ENCODE measurements at places on chromosomes 5 and 9.

DNA sequence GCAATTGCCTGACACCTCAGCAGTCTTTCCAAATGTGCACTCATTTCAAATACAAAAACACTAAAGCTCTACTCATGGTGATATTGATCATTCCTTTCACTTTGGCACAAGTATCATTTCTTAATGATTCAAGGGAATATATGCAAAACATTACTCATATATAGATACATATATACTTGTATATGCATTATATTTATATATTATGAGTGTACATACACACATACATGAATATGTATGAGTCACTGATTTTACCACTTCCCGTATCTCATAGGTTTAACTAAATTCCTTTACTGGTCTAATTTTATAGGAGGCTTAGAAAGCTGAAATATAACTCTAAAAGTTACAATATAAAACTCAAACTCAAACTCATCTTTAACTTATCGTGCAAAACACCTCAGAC lies 156.5 kb downstream of the CDH9 start:
- no peak for DNase-seq

DNA sequence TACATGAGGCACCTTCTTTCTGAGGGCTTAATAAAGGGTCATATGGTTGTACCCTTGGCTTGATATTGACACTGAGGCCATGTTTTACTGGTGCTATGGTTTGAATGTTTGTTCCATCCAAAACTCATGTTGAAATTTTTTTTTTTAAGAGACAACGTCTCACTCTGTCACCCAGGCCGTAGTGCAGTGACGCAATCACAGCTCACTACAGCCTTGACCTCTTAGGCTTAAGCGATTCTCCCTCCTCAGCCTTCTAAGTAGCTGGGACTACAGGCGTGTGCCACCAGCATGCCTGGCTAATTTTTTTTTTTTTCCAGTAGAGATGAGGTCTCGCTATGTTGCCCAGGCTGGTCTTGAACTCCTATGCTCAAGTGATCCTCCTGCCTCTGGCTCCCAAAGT lies 20.9 kb downstream of the FAM151B start:
- no peak for DNase-seq

- no peak for DNase-seq
Measured at GRCh38 chr9:99677281-99677680, 144.4 kb upstream of the NR4A3 start.

DNA sequence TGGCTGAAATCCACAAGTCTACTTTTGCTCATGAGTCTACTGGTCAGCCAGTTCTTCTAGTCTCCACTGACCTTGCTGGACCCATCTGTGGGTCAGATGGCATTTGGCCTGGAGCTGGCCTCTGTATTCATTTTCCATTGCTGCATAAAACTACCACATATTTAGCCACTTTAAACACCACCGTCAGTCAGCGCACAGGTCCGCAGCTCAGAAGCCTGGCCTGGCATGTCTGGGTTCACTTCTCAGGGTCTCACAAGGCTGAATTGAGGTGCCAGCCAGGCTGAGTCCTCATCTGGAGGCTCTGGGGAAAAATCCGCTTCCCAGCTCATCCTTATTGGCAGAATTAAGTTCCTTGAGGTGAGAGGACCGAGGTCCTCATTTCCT lies 54.7 kb downstream of the BARX1 start:
- no peak for DNase-seq

- DNase-seq, result no peak
Measured at GRCh38 chr5:130335117-130335516, 430.9 kb downstream of the CHSY3 start.

DNA sequence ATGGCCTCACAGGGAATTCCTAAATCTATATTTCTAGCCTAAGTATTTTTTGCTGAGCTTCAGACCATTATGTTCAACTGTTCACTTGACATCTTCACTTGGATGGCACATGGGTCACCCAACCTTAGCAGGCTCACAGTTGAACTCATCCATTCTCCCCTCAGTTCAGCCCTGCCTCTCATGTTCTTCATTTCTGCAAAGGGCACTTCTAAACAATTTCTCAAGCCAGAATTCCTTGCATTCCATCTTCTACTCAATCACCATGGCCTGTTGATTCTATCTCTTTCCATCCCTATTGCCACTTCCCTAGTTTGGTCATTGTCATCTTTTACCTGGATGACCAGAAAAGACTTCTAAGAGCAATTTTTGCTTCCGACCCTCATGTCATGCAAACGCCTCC lies 7.3 kb upstream of the RGS3 start:
- no peak for DNase-seq

DNA sequence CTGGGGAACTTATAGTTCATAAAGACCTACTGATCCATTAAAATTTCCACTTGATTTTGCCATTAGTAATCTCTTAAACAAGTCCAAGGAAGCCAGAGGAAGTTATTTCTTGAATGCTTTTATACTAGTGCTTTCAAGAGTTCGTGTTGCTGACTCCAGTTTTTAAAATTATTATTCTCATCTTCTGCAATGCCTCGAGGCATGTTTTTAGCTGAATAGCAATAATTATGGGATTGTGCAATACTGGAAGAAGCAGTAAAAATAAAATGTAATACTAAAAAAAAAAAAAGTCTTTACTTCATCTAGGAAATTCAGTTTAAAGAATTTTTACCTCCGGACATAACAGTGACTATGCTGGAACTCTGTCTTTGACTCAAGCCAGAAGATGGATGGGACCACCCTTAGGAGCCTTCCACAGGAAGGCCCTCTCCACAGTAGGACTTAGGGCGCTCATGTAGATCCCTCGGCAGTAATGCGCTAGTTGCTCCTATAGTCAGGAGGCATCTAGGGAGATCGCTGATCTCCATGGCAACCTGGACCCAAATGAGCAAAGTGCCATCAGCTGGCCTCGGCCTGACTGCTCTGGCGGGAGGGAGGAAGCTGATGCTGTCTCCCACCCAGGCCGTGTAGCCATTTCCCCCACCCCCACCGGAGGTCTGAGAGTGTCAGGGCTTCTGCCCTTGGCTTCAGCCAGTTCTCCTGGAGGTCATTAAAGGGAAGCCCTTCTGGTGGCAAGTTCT lies 56.7 kb downstream of the DAPK1 start:
- DNase-seq, result peak; percentile 92

- no peak for DNase-seq
Measured at GRCh38 chr5:168660691-168661090, 81.5 kb upstream of the PANK3 start.

DNA sequence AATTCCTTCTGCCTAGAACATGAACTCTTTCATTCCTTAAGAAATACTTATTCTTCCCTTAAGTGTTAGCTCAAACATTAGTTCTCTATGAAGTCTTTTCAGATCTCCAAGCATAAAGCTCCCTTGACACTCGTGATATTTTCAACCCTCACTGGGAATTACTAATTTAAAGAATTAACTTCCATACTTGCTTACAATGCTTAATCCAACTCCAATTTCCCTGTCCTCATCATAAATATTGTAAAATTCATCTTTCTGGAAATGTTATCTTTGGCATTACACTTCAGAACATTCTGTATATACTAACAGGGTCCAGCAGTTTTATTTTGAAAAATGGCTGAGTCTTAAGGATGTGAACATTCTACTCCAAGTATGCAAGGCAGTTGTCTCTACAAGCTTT lies 7.2 kb downstream of the STARD4 start:
- no peak for DNase-seq

GRCh38 chr5:83831834-83832233 lies 111.2 kb upstream of the HAPLN1 start:
- DNase-seq, result no peak

GRCh38 chr9:83422527-83422926 lies 115.7 kb downstream of the FRMD3 start:
- no peak for DNase-seq

- no peak for DNase-seq
Measured at GRCh38 chr9:93446073-93446472, 5.4 kb upstream of the FAM120A start.

- no peak for DNase-seq
Measured at GRCh38 chr5:82151662-82152061, 126.5 kb downstream of the RPS23 start.

GRCh38 chr9:129258823-129259301 lies 80.8 kb upstream of the IER5L start:
- no peak for DNase-seq

DNA sequence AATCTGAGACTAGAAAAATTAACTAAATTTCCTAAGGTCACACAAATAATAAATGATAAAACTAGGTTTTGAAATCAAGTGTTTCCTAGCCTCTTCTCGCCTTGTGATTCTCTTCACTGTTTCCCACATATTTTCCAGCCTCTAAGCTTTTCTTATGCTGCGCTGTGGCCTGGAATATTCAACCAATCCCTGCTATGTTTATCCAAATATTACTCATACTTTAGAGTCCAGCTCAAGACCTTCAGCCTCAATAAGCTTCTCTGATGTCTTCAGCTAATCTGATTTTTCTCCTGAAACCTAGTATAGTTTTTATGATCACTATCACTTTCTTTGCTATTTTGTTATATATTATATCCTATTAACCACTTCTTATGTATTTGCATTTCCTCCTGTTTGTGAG lies 303.1 kb upstream of the CDH6 start:
- DNase-seq, result no peak

DNA sequence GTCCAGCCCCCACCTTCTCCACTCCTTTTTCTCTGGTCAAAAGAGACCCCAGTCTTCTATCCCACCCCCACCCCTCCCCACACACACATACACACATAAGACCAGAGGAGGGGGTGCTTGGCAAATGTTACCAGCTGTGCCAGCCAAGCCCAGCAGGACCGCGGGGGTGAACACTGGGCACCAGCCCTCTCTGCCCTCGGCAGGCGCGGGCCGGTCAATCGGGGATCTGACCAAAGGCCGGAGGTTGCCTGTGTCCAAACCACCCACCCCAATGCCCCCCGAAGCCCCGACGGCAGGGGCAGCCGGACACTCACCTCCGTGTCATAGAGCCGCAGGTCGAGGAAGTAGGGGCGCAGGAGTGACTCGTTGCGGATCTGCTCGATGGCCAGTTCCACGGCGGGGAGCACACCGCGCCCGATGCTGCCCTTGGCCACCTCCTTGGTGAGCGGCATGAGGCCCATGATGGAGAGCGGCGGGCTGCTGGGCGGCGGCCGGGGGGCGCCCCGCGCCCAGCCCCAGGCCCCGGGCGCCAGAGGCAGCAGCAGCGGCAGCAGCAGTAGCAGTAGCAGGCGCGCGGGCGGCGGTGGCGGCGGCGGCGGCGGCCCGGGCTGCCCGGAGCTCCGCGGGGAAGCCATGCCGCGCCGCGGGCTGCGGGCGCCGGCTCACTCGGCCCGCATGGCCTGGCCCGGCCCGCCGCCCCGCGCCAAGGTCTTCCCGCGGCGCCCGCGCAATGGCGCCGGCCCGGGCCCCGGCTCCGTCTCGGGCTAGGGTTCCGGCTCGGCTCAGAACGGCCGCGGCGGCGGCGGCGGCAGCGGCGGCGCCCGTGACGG lies 417 bp downstream of the GABBR2 start:
- DNase-seq, result no peak

- DNase-seq, result peak; percentile 22
Measured at GRCh38 chr9:26744191-26744965, 148.2 kb downstream of the CAAP1 start.

DNA sequence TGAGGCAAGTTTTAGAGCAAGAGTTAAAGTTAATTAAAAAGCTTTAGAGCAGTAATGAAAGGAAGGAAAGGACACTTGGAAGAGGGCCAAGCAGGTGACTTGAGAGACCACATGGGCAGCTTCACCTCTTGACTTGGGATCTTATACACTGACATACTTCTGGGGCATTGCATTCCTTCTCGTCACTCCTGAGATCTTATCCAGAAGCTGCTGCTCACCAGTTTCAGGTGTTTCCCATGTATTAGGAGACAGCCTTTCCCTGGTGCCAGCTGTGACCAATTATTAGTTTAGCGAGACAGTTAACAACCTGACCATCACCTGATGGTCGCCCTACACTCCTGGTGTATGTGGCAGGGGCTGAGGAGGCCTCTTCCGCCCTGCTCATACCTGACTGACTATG lies 382.1 kb downstream of the KDM4C start:
- no peak for DNase-seq

DNA sequence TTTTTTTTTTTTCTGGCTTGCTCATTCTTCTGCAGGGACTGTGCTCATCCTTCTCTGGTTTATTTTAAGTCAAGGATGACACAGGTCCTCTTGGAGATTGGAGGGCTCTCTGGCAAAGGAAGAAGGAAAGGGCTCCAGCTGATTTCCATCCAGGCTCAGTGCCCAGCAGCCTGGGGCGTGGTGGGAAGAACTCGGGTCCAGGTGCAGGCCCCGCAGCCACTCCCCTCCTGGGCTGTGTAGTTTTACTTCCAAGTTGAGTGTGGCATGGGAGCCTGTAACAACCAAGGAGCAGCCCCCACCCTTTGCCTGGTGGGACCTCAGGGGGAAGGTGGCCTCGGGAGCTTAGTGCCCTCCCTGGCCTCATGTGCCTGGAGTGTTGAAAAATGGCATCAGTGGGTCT lies 58.9 kb downstream of the ANKRD33B start:
- no peak for DNase-seq

DNA sequence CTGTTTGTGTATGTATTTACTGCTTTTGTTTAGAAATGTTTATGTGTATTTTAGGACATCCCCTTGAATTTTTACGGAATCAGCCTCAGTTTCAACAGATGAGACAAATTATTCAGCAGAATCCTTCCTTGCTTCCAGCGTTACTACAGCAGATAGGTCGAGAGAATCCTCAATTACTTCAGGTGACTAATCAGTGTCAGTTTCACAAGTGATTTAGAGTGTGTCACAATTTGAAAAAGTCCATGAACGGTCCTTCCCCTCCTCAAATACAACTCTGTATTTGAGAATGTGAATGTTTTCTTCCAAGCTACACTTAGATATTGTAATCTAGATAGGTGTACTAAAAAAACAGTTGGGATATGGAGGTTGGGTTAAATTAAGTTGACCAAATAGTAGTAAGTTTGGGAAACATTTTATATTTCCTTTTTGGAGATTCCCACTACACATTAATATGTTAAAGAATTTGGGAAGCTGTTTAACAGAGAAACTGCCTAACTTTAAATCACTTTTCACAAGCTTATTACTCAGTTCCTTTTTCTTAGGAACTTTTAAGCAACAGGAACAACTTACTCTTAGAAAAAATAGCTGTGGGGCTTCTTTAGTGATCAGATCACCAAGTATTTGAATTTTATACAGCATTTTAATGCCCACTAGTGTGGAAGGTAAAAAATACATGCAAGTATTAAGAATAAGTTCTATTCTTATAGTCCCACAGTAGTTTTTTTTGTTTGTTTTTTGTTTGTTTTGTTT lies 40.9 kb downstream of the RAD23B start:
- DNase-seq, result no peak

DNA sequence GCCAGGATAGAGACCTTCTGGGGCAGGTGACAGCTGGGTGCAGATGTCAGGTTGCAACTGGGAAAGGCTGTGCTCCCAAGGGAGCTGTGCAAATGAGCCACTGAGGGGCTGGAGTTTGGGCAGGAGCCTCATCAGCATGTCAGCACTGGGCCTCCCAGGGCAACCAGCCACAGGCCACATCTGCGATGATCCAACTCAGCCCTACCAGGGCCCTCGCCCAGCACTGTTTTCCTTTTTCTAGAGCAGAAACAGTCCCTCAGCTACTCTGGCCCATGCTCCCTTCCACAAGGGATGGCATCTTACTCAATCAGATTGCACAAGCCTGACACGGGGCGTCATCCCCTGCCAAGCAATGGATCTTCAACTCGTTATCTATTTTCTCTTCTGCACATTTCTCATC lies 24.8 kb downstream of the NIPAL4 start:
- DNase-seq, result no peak

- no peak for DNase-seq
Measured at GRCh38 chr9:129126749-129127618, 15.8 kb downstream of the PTPA start.

GRCh38 chr5:133846478-133847226 lies 121.8 kb downstream of the C5orf15 start:
- DNase-seq, result no peak

All from SK-N-MC (cell line).